ENCODE measurements at places on chromosomes 11 and 22.

DNA sequence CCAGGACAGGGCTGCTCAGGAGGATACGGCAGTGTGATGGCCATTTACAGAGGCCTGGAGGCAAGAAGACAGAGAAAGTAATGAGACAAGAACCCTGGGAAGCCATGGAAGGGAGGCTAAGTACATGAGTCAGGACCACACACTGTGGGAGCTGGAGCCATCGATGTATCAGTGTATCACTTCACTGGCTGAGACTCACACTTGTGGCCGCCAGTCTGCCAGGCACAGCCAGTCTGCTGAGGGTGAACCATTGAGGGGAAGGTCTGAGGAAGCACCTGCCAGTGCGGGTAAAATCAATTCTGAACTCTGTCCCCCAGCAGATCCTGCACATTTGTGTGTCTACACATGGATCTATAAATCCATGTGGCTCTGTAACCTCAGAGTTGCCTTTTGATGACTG is 195.6 kb downstream of the GRIK4 start:
- no peak for DNase-seq

GRCh38 chr22:44648821-44649565 is 53.0 kb upstream of the PRR5 start:
- DNase-seq: no peak

GRCh38 chr22:23071230-23072076 is 1.1 kb downstream of the GNAZ start:
- no peak for DNase-seq

DNA sequence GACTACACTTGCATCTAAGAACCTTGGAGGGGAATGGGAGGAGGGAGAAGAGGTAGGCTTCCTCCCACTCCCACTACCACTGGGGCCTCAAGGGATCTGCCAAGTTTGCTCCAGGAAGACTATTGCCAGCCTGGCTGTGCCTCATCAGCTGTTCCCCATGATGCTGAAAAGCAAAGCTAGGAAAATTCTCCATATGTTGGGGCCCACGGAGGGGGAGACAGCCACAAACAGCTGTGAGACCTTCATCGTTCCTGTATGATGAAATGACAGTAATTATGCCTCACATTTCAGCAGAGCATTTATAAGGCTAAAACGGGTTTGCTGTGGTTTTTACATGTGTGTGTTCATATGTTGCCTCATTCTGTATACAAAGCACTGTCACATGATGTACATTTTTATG is 6.7 kb downstream of the DSCAML1 start:
- no peak for DNase-seq

DNA sequence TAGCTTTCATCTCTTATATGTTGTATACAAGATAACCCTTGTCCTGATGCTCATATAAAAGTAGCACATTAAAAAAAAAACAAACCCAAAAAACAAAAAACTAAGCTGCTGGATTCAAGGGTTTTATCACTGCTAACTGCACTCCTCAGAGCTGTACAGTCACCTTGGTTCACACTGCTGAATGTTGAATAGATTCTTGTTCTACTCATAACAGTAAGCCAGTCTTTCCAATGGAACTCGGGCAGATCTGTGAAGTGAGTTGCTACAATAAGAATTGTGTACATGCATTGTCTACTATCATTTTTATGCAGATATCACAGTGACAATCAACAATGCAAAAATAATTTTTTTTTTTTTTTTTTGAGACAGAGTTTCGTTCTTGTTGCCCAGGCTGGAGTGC is 4.7 kb downstream of the HARBI1 start:
- no peak for DNase-seq

GRCh38 chr11:132821014-132821413 is 711.3 kb downstream of the OPCML start:
- no peak for DNase-seq

DNA sequence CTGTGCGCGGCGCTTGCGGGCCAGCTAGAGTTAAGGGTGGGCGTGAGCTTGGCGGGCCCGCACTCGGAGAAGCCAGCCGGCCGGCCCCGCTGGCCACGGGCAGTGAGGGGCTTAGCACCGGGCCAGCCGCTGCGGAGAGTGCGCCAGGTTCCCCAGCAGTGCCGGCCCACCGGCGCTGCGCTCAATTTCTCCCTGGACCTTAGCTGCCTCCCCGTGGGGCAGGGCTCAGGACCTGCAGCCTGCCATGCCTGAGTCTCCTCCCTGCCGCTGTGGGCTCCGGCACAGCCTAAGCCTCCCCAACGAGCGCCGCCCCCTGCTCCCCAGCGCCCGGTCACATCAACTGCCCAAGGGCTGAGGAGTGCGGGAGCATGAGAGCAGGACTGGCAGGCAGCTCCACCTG is 5.2 kb upstream of the PES1 start:
- no peak for DNase-seq

- DNase-seq: no peak
Measured at GRCh38 chr11:61325649-61326414, 7.1 kb downstream of the DDB1 start.

- no peak for DNase-seq
Measured at GRCh38 chr11:2524446-2525165, 79.8 kb downstream of the KCNQ1 start.

DNA sequence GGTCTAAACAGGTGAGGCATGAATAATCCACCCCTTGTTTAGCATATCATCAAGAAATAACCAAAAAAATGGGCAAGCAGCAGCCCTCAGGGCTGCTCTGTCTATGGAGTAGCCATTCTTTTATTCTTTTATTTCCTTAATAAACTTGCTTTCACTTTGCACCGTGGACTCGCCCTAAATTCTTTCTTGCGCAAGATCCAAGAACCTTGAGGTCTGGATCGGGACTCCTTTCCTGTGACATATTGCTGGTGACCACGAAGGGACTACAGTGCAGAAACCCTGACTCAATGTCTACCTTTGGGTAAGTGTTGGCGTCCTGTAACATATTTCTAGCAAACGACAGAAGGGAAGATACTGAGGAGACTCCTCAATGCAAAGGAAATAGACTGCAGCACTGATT is 1099.2 kb downstream of the FAM181B start:
- no peak for DNase-seq

DNA sequence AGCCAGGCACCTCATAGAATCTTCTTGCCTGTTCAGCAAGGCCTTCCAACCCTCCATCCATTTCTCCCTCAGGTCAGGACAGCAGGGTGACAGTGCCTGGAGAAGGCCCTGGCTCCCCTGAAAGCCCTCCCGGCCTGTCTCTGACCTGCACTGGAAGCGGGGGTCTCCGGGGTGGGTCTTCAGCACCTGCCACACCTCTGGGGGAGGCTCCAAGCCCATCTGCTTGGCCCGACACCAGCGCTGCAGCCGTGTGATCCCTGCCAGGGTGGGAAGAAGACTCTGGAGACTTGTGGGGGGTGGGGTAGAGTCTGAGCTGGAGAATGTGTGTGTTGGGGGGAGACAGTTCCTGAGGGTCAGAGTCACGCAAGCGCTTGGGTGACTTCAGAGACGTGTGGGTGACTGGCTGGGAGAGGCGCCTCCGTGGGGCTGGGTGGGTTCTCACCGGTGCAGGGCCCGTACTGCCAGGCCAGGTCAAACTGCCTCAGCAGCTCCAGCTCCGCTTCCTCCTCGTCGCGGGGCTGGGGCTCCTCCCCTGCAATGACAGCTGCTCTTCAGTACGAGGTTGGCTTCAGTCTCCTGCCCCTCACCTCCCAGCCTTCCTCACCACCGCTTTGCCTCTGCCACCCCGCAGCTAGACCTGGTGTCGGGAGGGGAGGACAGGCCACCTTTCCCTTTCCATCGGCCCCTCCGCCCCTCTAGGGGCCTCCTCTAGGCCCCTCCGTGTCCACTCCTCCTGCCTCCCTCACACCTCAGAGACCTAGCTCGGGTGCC is 615 bp downstream of the POLD4 start:
- DNase-seq: no peak

- no peak for DNase-seq
Measured at GRCh38 chr11:67281552-67282150, 7.5 kb upstream of the ANKRD13D start.

- DNase-seq: no peak
Measured at GRCh38 chr11:37973941-37974340, 1375.9 kb upstream of the RAG2 start.

- DNase-seq: peak; percentile 84
Measured at GRCh38 chr11:66317723-66318599, 1.1 kb upstream of the CD248 start.

DNA sequence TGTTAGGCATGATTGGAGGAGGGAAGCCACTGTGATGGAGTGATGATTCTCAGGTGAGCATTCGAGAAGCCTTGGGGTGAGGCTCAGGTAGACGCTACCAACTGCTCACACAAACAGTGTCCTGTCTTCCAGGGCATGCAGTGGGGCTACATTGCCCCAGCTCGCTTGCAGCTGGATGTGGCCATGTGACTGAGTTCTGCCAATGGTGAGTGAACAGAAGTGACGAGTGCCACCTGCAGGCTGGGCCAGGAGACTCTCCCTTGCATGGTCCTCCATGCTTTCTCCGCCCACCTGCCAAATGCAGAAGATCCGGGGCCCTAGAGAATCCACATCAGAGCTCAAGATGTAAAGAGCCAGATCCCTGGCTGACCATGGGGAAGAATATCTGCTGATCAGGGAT is 195.9 kb downstream of the BCR start:
- DNase-seq: no peak

- no peak for DNase-seq
Measured at GRCh38 chr22:19292458-19293230, 1.1 kb upstream of the CLTCL1 start.

GRCh38 chr22:28882878-28883656 is at the start of gene ZNRF3:
Gene ZNRF3, plus strand, starts transcription at chr22:28883572. Its CDS starts 195 bp downstream, at chr22:28883767.
- DNase-seq: peak; percentile 83

- DNase-seq: no peak
Measured at GRCh38 chr11:40118026-40118425, 1341.4 kb downstream of the LRRC4C start.

GRCh38 chr11:59669611-59670009 is 773 bp upstream of the PATL1 start:
- no peak for DNase-seq
